ENCODE measurements at places on chromosomes 4 and X.

GRCh38 chr4:139556724-139557555 lies 921 bp upstream of the SETD7 start:
- DNase-seq = peak; percentile 76

DNA sequence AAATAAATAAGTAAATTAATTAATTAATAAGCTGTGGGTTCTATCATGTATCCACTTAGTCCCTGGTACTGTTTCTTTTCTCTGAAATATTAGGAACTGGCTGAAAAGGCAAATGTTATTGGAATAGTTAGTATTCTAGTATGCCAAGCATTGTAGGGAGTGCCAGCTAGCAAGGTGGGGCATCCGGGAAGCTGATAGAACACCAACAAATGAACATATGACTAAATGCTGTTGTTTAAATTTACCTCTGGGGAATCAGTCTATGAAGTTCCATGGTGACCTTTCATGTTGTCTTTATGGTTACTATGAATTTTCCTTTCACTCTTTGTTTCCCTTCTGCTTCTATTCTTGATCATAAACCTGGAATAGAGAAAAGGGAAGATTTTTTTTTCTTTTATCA lies 32.7 kb downstream of the NUDT6 start:
- DNase-seq = no peak

- no peak for DNase-seq
Measured at GRCh38 chr4:10385994-10386394, 71.2 kb downstream of the ZNF518B start.

DNA sequence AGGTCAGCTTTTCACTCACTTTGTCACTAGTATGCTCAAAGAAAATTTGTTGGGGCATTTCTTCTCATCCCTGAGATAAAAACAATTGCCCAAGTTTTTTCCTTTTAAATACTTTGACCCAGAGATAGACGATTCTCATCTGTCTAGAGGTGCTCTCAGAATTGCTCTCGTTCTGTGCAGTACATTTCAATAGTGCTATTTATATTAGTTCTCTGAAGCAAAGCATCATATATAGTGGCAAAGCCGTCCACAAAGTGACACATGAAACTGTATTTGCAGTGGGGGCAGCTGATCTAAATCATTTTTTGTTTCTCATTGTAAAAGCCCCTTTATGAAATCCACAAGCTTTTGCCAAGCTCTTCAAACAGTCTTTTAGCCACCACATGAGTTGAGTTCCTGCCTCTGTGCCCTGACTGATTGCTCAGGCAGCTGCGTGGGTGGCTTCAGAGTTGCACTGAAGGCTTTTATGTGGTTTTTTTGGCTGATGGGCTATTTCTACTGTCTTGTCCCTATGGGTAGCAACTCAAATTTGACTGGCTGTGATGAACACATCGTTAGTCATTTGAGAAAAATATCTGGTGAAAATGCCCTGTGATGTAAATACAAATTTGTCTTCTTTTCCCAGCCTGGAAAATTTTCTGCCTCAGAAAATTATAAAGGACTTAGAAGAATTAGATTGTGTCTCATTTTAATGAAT lies 119.1 kb upstream of the OTUD4 start:
- peak; percentile 75 for DNase-seq

DNA sequence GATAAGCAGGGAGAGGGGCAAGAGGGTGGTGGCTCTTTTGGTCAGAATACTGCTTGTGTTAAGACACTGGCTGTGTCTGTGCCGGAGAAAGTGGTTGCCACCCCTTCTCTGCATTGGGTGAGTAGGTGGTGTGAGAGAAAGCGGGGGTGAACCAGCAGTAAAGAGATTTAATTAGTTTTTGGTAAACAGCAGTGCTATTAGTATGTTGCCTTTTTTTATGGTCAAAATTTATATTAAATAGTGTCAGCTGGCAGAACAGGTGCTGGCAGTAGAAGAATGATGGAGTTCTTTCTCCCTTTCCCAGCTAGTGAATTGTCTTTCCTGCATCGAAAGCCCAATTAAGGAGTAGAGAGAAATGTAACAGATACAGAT lies 181.6 kb downstream of the LARP7 start:
- no peak for DNase-seq

DNA sequence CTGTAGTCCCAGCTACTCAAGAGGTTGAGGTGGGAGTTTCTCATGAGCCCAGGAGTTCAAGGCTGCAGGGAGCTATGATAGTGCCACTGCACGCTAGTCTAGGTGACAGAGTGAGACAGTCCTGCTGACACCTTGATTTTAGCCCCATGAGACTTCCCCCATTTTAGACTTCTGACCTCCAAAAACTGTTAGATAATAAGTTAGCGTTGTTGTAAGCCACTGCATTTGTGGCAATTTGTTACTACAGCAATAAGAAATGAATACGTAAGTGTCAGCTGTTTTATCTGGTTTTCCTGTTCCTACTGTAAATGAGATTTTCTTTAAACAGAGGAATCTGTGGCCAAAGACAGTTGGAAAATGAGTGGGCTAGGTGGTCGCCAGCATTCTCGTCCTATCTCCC lies 83.9 kb downstream of the ARHGAP10 start:
- no peak for DNase-seq

DNA sequence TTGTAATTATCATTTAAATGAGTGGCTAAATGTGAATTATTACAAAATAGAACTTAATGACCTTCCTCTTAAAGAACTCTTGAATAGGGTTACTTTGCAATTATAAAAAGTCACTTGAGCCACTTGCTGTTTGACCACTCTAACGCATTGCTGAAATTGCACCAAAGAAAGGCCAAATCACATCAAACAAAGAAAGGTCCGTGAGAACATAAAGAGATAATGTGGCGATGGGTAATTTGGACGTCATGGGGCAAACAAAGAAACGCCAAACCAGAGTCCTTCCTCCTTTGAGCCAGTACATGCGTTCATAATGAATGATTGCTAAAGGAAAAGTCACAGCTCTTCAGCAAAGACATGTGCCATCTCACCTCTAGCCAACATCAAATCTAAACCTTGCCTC lies 229.8 kb upstream of the STS start:
- no peak for DNase-seq

- no peak for DNase-seq
Measured at GRCh38 chr4:183014361-183015084, 84.5 kb upstream of the WWC2 start.

DNA sequence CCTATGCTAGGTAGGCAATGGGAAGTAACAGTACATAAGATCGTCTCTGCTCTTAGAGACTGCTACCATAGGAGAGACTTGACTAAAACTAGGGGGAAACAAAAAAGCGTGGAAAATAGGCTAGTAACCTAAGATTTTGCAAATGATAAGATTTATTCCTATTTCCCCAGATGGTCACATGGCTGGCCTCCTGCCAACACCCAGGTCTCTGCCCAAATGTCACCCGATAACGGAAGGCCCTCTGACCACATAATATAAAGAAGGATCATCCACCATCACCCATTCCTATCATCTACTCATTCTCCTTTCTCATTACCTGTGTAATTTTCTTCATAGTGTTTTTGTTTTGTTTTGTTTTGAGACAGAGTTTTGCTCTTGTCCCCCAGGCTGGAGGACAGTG lies 4.7 kb downstream of the LAMP2 start:
- DNase-seq = no peak

GRCh38 chrX:86002076-86002896 lies 45.1 kb downstream of the CHM start:
- DNase-seq = no peak

GRCh38 chr4:61319156-61319555 lies 119.0 kb downstream of the ADGRL3 start:
- DNase-seq = no peak

DNA sequence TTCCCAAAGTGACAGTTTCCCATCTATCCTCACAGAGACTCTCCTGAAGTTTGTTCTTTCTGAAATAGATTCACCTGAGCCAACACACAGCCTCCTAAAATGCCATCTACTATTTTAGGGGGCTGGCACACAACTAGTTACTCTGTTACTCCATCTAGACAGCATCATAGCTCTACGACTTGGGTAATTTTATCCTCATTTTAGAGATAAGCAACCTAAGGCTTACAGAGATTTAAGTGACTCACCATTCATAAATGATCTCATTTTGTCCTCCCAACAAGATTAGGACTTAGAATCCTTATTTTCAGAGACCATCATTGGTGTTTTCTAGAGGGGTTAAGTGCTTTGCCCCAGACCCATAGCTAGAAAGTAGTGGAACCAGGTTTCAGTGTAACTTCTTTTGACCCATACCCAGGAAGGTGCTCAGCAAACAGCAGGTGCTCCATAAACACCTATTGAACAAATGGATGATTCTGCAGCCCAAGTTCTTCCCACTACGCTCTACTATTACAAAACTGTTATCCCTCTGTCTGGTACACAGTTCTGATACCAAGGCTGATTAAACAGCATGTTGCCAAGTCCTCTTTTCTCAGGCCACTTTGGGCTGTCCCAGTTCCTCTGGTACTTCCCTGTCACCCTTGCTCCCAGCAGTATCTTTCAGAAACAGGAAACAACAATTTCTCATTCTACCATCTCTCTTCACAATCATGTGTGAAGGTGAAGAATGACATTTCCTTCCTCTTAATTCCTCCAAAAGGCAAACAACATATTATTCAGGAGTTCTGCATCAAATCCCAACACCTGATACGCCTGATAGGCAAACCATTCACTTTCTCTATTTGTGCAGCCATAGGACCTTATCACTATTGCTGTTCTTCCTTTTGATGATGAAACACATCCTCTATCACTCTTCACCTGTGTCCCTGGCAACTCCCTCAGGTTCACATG lies 304.7 kb upstream of the TAPT1 start:
- no peak for DNase-seq

GRCh38 chr4:145075742-145076468 lies 22.1 kb downstream of the ANAPC10 start:
- no peak for DNase-seq

GRCh38 chrX:133645256-133645655 lies 230.0 kb upstream of the GPC4 start:
- DNase-seq = no peak

- no peak for DNase-seq
Measured at GRCh38 chr4:70607334-70607853, 15.3 kb downstream of the AMBN start.

GRCh38 chr4:23213198-23213597 lies 520.5 kb downstream of the GBA3 start:
- DNase-seq = no peak

- no peak for DNase-seq
Measured at GRCh38 chr4:128924951-128925350, 115.5 kb downstream of the JADE1 start.

DNA sequence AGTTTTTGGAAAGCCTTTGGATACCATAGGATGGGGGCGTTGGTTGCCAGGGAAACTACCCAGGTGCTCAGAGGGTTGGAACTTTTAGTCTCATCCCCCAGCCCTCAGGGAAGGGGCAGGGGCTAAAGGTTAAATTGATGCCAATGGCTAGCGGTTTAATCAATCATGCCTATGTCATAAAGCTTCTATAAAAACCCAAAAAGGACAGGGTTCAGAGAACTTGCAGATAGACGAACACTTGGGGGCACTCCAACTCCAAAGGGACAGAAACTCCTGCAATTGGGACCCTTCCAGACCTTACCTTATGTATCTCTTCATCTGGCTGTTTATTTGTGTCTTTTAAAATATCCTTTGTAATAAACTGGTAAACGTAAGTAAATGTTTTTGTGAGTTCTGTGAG lies 30.0 kb upstream of the GPR173 start:
- DNase-seq = no peak

DNA sequence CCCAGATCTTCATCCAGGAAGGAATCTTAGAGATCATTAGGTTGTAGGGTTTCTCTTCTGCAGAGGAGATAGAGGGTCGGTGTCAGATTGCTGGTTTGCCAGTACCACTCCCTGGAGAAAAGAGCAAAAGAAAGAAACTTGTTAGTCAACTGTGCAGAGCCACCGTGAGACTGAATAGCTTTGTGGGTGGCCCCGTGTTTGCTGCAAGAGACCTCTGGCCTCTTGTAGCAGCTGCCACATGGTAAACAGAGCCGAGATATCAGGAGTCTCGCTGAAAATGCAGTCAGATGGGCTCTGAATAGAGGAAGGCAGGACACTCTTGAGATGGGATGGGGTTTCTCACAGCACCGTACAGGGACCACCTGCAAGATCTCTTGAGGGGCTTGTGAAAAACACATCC lies 149.7 kb downstream of the PTTG2 start:
- DNase-seq = no peak

GRCh38 chr4:176340871-176341685 lies 21.3 kb downstream of the SPCS3 start:
- DNase-seq = no peak

DNA sequence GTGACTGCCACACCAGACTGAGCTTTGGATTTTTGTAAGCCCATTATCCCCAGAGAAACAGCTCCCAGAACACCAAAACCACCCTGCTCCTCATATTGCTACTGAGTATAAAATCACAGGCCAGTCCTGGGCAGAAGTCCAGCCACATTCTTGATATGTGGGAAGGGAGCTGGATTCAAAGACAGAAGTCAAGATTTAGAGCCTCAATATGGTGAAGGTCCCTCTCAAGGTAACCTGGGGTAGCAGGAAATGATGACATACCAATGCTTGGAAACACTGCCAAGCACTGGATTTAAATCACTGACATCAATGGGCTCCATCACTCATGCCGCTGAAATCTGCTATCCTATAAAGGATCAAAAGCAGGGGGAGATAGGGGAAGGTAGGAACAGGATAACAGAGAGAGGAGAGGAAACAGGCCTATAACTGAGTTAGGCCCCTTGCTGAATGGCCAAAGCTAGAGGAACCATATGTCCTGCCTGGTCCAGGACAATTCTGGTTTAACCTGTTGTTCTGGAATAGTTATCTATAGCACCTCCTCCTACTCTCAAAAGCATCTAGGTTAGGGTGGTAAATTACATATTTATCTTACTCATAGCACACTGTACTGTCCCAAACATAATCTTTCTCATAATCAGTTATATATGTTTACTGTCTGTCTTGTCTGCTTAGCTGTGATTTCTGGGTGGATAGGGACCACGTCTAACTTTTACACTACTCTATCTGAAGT lies 83.7 kb upstream of the NHS start:
- DNase-seq = no peak

DNA sequence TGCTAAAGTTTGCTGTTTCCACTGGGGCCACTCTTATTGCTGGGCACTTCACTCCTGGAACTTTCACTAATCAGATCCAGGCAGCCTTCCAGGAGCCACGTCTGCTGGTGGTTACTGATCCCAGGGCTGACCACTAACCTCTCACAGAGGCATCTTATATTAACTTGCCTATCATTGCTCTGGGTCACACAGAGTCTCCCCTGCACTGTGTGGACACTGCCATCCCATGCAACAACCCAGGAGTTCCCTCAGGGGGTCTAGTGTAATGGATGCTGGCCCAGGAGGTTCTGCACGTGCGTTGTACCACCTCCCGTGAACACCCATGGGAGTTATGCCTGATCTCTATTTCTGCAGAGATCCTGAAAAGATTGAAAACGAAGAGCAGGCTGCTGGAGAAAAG lies 41.8 kb upstream of the IQSEC2 start:
- DNase-seq = no peak

DNA sequence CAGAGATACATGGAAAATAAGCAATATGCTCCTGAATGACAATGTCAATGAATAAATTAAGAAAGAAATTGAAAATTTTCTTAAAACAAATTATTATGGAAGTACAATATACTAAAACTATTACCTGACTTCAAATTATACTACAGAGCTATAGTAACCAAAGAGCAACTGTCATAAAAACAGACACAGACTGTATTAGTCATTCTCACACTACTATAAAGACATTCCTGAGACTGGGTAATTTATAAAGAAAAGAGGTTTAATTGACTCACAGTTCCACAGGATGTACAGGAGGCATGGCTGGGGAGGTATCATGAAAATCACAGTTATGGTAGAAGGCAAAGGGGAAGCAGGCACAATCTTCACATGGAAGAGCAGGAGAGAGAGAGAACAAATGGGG lies 60.0 kb upstream of the CYSLTR1 start:
- no peak for DNase-seq

GRCh38 chr4:166144607-166145006 lies 271.6 kb downstream of the TLL1 start:
- no peak for DNase-seq

Data from activated T-cell treated with anti-CD3 and anti-CD28 coated beads, Interleukin-2, amount 50 U/mL, for 24 hours (primary cell).